ENCODE measurements at places on chromosomes 4 and X.

GRCh38 chrX:23482561-23482960, 147.9 kb downstream of the PTCHD1 start:
- no peak for DNase-seq

GRCh38 chr4:73870260-73870659, 1.1 kb downstream of the CXCL1 start:
- peak; percentile 79 for DNase-seq

DNA sequence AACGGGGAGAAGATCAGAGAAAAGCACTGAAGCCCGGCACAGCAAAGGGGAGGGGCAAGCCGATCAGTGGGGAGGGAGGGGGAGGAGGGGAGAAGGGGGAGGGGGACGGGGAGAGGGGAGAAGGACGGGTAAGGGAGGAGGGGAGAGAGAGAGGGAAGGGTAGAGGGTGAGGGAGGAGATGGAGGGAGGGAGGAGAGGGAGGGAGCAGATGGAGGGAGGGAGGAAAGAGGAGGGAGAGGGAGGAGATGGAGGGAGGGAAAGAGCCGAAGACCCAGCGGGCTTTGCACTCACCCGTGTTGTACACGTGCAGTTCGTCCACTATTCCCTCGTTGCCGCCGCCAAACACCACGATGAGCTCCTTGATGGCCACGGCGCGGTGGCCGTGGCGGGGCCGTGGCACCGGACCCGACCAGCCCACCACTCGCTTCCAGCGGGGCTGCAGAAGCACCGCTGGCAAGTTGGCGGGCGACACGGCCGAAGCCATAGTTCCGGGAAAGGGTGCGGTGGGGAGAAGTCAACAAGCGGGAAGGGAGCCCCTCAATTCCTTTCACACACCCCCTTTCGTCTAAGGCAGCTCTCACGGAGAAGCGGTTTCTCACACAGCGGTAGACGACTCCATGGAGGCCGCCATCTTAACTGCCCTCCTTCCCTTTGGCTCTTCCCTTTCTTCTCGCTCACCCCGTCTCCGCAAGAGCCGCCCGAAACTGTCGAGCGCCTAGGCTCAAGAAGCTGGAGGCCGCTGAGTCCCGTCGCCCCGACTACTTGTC, 1.1 kb downstream of the HCFC1 start:
- DNase-seq = no peak

DNA sequence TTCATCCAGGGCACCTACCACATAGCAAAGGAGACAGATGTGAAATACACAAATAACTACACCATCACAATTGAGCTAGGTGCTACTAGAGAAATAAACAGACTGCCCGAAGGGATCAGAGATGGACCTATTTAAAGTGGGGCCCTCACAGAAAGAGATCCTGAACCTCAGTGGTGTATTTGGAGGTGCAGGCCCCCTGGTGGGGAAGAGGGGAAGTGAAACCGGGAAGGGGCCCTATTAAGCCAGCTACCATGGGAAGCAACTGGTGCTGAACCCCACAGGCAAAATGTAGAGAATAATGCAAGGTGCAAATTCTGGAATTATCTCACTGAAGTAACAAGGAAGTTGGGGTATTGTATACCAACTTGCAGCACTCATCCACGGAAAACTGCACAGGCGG, 78.6 kb upstream of the FAM9A start:
- DNase-seq = peak; percentile 12

DNA sequence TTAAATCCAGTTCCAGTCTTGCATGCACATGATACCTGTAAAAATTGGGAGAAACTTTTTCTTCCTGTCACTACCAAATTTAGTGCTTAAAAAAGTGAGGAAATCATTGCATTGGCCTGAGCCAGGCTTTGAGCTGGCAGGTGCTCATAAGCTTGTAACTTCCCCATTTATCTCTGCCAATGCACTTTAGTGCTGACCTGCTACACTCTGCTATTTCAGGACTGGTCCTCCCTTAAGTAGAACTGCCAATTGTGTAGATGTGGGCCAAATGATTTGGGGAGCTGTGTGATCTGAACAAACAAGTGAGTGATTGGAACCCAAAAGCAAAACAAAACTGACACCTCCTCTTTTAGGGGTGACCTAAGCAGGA, 51.8 kb downstream of the ZNF827 start:
- DNase-seq = no peak

DNA sequence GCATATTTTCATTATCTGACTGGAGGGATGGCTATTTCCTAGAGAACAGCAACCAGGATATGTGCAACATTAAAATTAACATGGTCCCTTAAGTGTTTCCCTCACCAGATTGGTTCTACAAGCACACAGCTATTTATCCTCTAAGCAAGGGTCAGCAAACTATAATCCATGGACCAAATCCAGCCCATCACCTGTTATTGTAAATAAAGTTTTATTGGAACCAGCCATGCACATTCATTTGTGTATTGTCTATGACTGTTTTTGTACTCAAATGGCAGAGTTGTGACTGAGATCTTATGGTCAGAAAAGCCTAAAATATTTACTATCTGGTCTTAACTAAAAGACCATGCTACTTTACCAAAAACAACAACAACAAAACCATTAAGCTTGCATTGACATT, 77.9 kb downstream of the AMELX start:
- no peak for DNase-seq

DNA sequence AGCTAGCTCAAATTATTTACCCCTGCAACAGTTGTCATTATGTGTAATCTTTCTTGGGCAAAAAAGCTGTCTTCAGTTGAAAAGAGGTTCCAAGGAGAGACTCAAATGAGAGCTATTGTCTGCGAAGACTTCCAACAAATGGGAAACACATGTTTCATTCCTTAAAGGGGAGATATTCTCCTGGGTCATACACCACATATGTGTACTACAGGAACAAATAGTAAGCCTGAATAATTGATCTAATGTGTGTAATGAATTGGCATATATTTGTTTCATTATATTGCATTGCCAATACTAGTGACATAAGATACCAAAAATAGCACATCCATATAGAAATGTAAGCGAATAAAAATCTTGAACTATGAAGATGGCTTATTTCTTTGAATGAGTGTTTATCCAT, 950.9 kb upstream of the NDST4 start:
- no peak for DNase-seq
